ENCODE measurements at places on chromosomes 7 and 10.

- DNase-seq: peak; percentile 81
These were observed 112.7 kb downstream of the SLIT1 start for GRCh38 chr10:97072851-97073665.

DNA sequence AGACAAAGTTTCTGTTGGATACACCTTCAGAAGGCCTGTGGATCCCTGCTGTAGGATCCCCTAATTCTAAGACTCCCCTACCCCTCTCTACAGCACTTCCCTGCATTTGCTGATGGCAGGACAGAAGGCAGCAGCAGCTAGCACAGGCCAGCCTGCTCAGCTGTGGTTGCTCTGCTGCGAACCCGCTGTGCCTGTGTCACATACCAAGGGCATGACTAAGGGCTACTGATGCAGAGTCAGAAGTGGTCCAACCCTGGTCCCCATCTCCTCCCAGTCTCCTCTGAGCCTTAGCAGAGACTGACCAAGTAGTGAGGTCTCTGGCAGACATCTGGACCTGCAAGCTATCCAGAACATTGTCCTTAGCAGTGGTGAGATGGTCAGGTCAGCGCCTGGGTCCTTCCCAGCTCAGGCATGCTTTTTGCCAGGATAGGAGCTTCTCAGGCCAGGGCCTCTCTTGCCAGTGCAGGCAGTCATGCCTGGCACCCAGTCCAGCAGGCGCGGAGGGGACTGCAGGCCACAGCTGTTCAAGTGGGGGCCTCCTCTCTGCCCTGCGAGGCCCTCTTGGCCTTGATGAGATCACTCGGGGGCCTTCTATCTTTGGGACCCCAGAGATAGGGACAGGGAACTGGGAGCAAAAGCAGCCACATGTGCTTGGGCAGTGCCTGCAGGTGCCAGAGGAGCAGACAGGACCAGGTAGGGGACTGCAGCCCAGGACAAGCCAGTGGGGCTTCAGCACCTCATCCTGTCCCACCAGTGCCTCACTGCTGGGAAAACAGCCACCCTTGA, 146.4 kb downstream of the ZNF248 start:
- DNase-seq: no peak

DNA sequence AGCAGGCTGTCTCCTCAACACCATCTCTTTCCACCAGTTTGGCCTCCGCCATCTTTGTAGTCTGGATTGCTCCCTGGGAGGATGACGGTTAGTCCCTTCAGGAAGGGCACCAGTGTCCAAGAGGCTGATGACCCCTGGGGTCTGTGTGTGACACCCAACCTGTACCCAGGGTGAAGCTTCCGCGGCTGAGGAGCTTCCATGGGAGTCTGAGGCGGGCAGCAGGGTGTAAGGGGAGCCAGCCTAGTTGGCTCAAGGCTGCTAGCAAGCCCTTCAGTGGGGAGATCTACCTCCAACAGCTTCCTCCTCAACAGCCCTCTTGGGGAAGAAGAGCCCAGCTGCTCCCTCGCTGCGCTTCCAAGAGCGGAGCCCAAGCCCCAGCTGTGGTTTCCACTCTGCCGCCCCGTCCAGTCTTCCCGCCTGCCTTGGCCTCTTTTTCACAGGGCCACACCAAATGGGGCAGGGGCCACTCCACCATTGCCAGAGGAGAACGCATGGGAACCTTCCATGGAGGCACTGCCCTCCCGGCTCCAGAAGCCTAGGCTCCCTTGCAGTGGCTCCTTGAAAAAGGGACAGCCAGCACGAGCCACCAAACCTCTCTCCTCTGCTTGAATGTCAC, 57.4 kb downstream of the TMEM209 start:
- DNase-seq: no peak

- no peak for DNase-seq
These were observed 75.5 kb upstream of the GTF2I start for GRCh38 chr7:74581916-74582440.

DNA sequence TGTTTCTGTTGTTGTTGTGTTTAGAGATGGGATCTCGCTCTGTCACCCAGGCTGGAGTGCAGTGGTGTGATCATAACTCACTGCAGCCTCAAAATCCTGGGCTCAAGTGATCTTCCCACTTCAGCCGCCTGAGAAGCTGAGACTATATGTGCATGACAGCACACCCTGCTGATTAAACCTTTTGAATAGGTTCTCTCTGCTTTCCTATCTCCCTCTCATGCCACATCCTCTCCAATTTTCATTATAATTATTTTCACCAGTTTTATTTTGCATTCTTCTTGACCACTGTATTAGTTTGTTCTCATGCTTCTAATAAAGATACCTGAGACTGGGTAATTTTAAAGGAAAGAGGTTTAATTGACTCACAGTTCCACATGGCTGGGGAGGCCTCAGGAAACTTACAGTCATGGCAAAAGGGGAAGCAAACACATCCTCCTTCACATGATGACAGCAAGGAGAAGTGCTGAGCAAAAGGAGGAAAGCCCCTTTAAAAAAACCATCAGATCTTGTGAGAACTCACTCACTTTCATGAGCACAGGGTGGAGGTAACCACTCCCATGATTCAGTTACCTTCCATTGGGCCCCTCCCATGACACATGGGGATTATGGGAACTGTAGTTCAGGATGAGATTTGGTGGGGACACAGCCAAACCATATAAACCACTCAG, 12.9 kb downstream of the AGK start:
- DNase-seq: no peak

DNA sequence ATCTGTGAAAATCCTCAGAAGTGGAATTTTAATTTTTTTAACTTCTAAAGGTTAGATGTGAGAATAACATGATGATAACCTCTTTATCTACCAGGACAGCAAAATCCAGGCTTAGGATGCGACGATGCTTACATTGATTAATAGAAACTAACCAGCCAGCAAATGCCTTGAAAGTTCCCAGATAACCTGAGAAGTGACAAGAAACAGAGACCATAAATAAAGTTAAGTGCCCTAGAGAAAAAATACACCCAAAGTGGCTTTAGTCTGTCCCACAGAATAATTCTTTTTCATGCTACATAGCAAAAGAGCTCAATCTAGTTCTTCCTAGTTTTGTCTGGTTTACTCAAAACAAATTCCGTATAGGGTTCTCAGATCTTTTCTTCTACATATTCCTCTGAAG, 262.7 kb downstream of the WDR11 start:
- no peak for DNase-seq

DNA sequence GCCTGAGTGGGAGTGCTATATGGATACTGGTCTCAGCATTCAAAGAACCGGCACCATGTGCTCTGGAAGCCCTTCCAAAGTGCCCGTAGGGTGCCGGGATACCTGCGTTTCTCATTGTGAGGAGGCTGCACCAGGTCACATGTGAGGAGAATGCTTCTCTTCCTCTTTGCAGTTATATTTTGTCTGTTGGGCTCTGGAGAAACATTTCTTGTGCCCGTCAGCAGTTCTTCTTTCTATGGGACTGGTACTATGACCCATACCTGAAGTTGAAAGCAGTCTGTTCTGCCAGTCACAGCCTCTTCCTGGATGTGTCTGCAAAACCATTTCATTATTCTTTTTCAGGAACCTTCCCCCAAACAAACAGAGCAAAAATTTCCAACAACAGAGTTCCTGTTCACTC, 465.0 kb downstream of the SUGCT start:
- DNase-seq: no peak

GRCh38 chr10:95133997-95134396, 60.0 kb upstream of the ACSM6 start:
- no peak for DNase-seq

GRCh38 chr7:22485189-22485588, 14.8 kb downstream of the STEAP1B start:
- DNase-seq: no peak

DNA sequence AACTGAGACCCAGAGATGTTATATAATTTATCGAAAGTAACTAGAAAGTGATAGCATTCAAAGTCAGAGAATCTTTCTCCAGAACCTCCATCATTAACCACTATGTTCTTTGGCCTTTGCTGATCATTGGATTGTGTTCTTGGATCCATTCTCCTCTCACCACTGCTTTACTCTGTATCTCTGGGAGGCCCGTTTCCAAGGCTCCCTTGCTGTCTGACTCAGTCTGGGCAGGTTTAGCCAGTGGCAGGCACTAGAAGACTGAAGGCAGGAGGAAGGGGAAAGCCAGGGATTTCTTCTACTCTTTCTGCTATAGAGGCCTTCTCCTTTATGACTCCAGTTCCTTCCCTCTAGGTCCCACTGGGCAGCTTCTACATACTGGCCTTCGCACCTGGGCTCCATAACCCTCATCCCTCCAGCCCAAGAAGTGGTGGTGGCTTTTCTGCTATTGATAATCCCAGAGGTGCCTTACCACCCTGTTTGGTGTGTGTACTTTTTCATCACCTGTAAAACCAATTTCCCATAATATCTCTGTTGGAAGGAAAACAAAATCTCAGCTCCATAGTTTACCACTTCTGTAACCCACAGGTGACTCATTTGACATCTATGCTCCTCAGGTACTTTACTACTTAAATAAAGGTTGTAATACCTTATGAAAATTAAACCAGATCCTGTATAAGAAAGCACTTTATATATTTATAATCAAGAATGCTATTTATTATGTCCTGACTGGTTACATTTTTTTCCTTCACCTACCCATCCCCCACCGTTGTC, 36.0 kb downstream of the BCAP29 start:
- no peak for DNase-seq

DNA sequence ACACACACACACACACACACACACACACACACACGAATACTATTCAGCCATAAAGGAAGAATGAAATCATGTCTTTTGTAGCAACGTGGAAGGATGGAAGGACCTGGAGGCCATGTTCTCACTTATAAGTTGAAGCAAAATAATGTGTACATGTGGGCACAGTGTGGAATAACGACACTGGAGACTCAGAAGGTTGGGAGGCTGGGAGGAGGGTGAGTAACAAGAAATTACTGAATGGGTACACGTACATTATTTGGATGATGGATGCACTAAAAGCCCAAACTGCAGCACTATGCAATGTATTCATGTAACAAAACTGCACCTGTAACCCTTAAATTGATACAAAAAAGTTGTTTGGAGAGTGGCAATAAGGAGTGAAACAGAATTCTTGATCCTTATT, 32.1 kb downstream of the KMT2C start:
- DNase-seq: no peak
